Kidney capillary endothelial cell (primary cell): ENCODE measurements at places on chromosomes 5 and 9.

DNA sequence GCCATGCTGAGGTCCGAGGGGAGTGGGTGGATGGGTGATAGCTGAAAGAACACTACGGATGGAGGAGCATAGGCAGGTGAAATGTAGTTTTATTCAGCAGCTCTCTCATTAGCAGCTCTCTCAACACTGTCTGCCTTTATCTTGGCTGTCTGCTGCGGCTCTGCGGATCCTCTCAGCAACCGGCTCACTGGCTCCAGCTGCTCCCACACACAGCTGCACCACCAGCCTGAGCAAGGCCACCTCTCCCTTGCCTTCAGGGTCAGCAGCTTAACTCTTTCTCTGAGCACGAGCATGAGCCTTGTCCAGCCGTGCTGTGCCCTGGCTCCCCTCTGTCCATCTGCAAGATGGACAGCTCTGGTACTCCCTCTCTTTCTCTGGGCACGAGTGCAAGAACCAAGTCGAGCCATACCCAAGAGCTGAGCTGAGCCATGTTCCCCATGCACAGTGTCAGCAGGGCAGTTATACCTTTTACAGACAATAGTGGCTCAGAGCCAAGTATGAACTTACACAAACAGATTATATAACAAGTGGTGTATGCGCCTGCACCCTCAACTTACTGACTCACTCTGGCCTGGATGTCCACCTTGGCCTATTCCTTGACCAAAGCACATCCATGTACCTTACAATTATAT, 108.5 kb downstream of the MACIR start:
- DNase-seq = no peak

DNA sequence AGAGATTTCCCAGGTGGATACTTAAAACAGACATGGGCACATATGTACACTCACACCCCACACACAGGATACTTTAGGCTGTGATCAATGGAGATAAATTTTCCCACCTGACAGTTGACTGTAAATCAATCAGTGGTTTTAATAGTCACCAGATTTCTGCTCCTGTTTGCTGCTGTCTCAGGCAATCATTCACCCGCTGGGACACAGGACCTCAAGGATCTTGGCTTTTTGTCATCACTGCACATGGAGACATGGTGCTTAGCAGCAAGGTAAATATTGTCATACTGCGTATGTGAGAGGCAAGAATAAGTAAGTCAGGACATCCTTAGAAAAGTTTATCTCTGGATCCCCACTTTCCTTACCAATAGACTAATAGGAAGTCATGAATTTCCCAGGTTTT, 60.8 kb upstream of the KLF9 start:
- DNase-seq = no peak

DNA sequence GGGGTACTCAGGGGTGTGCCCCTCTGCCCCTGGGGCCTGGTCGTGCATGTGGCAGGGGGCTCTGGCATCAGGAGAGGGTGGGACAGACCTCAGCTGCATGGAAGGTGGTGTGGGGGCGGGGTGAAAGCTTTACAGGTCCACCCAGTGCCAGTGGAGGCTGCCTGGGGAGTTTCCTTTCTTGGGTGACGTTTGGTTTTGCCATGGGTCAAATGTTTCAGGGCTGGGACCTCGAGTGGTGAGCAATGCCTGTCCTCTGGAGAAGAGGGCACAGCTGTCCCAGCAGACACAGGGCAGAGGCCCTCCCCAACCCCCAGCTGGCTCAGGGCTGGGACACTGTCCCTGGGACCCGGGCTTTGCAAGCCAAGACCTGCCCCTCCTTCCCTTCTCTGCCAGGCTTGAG, 3.6 kb downstream of the RXRA start:
- DNase-seq = no peak

- no peak for DNase-seq
These were observed 30.1 kb downstream of the PPARGC1B start for GRCh38 chr5:149759986-149760853.

DNA sequence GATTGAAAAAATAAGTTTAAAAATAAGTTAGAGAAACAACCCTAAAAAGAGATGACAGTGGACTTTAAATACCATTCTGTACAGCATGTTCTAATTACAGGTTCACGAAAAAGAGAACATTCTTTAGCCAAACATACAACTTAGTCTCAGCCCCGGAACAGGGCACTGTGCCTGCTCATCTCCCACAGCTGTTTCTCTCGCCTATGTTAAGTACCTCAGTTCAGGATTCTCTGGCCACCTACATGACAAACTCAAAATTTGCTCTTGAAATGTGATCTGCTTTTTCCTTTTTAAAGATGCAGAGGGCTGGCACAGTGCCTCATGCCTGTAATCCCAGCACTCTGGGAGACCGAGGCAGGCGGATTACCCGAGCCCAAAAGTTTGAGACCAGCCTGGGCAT, 52.3 kb downstream of the MYO10 start:
- no peak for DNase-seq

DNA sequence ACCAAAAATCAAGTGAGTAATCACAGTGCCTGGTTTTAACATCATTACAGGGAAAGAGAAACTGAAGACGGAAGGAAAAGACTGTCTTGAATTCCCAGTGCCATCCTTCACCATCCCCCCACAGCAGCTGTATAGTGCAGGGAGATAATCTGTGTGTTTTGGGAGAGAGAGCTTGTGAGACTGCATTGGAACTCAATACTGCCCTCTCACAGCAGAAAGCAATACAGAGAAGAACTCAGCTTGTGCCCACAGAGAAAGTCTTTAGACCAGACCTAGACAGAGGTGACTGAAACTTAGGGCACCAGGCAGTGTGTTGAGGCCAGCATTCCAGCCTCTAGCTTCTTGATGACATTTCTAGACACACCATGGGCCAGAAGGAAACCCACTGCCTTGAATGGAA, 754.7 kb upstream of the CDH6 start:
- no peak for DNase-seq
